ENCODE measurements at places on chromosomes 2 and 18.

DNA sequence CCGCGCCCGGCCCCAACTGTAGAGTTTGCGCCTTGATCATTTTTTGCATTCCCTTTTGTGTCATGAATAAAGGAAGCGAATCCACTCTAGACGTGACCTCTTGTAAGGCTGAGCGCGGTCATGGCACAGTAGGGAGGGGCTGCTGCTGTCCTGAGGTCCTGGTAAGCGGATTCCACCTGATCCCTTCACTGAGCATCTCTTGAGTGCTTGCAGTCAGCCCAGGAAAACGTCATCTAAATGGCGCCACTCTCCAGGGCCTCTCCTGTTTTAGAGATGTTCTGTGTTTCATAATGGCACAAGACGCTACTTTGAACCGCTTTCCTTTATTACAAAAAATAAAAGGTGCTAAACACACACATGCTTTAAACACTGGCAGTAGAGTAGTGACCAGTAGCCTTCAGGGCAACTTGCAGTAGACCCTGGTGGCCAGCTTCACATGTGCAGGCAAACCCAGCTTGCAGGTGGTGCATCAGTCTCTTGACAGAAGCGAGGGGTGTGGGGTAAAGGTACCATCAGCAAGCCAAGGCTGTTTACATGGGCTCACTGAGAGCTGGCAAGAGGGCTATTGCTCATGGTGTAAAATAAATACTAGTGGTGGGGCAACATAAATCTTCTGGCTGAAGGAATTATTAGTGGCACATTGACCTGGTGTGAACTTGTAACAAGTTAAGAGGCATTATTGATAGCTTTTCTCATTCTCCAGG, 43.0 kb upstream of the ACKR3 start:
- no peak for DNase-seq

DNA sequence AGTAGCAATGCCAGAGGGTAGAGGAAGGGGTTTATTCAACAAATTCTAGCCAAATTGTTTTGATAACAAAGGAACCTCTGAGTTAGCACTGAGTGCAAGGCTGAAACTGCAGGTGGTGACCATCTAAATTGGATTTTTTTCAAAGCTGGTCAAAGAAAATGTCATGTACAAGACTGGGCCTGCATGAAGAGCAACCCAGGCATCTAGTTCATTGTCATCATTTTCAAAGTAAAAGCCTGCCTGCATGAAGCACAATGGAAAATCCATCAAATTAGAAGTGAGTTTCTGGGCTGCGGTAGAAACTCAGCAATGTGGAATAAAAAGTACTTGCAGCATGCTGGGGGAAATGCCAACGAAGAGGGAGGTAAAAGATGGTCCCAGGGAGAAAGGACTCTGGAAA, 80.8 kb upstream of the PPP1CB start:
- no peak for DNase-seq

DNA sequence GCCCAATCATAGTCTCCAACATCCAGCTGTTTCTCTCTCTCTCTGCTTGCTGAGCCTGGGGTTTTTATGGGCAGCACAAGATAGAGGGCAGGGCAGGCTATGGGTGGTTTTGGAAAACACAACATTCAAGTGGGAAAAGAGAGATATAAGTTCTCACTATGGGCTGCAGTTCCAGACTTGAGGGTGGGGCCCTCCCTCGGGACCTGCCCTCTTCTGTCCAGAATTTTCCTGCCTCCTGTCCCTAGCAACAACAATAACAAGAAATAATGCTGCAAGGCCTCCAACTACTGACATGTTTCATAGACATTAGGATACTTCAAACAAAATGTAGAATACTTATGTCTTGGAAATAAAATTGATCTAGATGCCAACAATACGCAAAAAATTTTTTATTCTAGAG, 107.8 kb downstream of the C18orf54 start:
- DNase-seq = no peak

- no peak for DNase-seq
Observed at GRCh38 chr2:62806231-62806630, 100.7 kb downstream of the EHBP1 start.

- no peak for DNase-seq
Observed at GRCh38 chr2:191635333-191636234, 42.4 kb upstream of the NABP1 start.

GRCh38 chr2:43872151-43872550, 33.4 kb downstream of the ABCG8 start:
- DNase-seq = no peak

DNA sequence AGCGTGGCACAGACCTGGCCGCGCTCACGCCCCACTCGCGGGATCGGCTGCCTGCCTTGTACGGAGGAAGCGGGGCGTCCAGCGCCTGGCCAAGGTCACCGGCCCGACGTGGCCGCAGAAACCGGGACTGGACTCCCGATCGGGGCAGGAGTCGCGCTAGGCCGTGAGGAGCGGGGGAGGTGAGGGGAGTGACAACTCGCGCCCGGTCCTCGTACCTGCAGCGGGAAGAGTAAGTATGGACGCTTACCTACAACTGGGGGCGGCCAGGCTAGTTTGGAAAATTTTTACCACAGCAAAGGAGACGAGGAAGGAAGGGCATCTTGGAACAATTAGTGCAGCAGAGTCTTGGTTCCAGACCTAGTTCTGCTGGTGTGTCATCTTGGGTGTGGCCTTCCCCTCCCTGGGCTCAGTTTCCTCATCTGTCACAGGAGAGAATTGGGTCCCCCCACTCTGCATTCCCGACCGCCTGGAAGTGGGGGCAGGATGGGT, 693 bp downstream of the UBE2F start:
- no peak for DNase-seq

GRCh38 chr2:240196716-240197461, 56.4 kb upstream of the OTOS start:
- DNase-seq = no peak

GRCh38 chr2:169265591-169265990, 96.7 kb downstream of the LRP2 start:
- no peak for DNase-seq

- DNase-seq = no peak
Observed at GRCh38 chr2:214593727-214594126, 182.9 kb downstream of the VWC2L start.

- no peak for DNase-seq
Observed at GRCh38 chr2:54097124-54097523, 18.3 kb upstream of the ACYP2 start.

GRCh38 chr18:46632401-46633071, 24.5 kb downstream of the LOXHD1 start:
- DNase-seq = no peak

GRCh38 chr2:24359129-24360049, 947 bp downstream of the ITSN2 start:
- no peak for DNase-seq

DNA sequence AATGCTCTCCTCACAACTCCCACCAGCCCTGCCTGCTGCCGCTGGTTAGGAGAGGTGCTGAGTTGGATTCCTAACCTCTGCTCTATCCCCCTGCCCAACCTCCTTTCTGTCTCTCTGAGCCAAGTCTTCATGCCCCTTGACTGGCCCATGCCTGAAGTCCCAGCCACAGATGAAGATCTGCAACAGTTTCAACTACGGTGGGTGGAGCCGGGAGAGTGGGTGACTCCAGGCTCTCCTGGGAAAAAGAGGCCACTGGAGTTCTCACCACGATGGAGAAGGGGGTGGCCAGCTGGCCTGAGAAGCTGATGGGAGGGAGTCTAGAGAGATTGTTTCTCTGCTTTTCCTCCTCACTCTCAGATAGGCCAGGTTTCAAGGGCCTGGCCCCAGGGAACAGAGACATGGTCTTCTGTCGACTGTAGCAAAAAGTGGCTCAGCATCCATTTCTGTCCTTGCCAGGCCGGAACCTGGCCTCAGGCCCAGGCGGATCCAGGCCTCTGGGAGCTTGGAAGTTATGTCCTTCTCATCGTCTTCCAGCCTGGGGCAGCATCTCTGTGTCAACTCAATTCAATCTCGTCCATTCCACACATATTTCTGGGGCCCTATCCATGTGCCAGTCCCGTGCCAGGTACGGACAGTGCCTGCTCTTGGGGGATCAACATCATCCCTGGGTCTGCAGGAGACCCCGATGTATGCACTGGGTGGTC, 75.3 kb downstream of the INHBB start:
- DNase-seq = no peak

GRCh38 chr2:54310311-54310710, 54.3 kb upstream of the TSPYL6 start:
- DNase-seq = no peak

DNA sequence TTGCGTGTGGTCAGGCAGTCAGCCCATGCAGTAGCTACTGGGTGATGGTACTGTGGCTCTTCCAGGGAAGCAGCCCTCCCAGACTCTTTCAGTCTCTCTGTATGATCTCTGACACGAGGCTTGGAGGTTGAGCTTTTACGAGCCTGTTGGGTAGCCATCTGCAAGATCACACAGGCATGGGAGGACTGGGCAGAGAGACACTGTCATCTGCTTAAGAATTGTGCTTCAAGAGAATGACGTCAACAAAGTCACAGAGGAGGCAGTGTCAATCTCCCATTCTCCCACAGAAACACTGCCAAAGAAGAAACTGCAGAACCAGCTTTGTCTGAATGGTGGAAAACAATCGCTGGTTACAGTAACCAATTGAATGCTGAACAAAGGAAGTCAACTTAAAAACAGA, 78.4 kb upstream of the MC2R start:
- no peak for DNase-seq

DNA sequence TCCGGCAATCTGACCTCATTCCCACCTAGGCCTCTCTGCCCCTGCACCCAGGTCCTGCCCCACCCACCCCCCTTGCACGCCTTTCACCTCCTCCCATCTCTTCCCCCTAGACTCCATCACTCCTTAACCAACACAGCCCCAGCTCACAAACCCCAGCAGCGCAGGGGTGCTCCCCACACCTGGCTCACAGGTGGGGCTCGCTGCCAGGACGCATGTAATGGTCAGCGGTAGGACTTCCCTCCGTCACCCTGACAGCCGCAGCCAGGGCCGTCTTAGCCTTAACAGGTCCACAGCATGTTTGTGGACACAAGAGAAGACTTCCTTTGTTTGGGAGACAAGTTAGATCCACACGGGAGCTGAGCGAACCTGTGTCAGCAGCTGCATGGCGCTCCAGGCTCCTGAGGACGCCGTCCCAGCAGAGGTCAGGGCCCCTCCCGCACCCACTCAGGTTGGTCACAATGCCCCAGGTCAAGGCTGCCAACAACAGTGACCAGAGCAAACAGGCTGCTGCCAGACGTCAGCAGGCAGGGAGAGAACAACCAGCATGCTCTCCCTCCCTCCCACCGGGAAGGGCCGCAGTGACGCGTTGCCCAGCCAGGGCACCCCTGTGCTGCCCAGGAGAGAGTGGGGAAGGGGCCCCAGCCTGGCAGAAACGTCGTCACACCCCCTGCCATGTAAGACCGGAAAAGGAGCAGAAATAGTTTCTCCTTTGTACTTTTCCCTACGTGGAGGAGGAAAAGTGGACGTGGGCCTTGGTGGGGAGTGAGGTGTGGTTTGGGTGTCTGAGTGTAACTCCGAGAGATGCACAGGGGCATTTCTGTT, 68.0 kb downstream of the PXDN start:
- DNase-seq = no peak

DNA sequence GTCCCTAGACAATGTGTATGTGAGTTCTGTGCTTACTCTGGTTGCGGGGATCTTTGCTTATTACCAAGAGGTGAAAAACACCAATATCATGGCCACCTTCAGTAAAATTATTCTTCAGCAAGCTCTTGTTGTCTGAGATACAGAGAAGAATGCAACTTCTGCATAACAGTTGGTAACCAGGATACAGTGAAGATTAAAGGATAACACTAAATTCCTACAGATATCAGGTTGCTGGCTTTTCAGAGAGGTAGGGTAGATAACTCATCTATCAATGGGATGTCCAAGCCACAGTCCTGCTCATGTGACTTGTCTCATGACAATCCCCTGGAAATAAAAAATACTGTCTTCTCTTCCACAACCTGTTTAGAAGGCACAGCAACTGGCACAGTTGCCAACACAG, 308.5 kb downstream of the TNS1 start:
- DNase-seq = no peak

GRCh38 chr2:47815764-47816163, 32.8 kb downstream of the MSH6 start:
- DNase-seq = no peak

DNA sequence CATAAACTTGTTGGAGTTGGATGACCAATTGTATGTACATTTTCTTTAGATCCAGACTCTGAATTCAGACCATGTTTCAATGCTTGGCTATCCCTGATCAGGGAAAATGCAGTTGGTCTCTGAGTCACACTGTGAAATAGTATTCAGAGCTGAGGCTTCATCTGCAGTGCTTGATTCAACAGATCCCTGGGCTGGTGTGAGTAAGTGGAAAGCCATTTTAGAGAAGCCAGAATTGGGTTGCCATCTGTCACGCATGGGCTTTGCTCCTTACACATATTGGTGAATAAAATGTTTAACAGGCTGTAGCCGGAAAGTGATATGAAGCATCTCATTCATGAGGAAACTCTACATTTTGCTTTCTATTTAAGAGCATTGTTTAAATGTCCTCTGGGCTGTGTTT, 50.0 kb upstream of the ACYP2 start:
- DNase-seq = peak; percentile 27

DNA sequence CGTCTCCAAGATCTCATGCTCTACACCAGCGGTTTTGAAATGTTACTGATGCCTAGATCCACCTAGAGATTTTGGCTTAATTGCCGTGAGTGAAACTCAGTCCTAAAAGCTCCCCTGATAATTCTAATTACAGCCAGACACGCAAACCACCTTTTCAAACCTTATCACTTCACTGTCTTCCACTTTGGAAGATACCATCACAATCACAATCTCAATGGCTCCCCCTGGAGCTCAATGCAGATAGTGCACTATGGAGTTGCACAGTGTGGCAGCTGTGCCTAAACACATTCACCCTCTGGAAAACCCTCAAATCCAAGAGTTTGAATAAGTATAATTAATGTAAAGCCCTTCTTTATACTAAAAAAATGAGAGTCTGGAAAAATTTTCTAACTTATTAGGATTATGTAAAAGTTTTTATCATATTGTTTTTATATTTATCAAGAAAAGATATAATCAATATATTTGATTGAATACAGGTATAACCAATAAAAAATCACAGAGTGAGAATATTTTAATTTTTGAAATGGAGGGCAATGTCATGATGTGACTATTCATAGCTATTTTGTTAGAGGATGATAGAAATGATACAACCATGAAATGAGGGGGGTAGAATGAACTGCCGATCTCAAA, 102.9 kb upstream of the SLC8A1 start:
- no peak for DNase-seq

- DNase-seq = no peak
Observed at GRCh38 chr2:26529406-26530239, 51.7 kb upstream of the OTOF start.

DNA sequence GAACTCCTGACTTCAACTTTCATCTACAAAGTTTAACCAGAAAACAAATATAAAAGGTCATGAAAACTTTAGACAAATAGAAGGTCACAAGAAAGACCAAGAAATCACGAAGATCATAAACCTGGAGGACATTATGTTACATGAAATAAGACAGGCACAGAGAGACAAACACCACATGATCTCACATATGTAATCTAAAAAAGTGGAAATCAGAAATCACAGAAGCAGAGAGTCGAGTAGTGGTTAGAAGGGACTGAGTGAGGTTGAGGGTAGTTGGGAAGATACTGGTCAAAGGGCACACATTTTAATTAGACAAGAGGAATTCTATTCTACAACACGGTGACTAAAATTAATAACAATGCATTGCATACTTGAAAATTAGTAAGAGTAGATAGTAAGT, 1.4 kb downstream of the GCFC2 start:
- DNase-seq = no peak

Measured in AG09319 (cell line).